ENCODE measurements at places on chromosomes 7 and 10. TPM values are rescaled to one million over a fixed set of nuclear protein-coding genes. Genes with fewer than 3 reads are reported as not detected.

Gene TYW1
- 20.1 TPM for total RNA-seq

Gene ARHGEF35
- total RNA-seq: 3.0 TPM

Gene RTKN2
- total RNA-seq: 2.9 TPM

Gene WBP1L
- 63.5 TPM for total RNA-seq

Gene PRKCQ
- not detected for total RNA-seq

Gene OR2A12
- total RNA-seq: not detected

Gene PRKAR2B
- total RNA-seq: 1.6 TPM

Gene ABCB4
- 3.9 TPM for total RNA-seq

Gene TMEM130
- total RNA-seq: 0.25 TPM

Gene CLDN3
- not detected for total RNA-seq

Gene AIFM2
- 8.9 TPM for total RNA-seq

Gene DPYSL4
- 2.6 TPM for total RNA-seq

Gene CALCR
- total RNA-seq: not detected

Gene C10orf105
- under 0.01 TPM for total RNA-seq

Gene JMJD1C
- 64.7 TPM for total RNA-seq

Gene ACTR3C
- not detected for total RNA-seq

Gene LRRD1
- total RNA-seq: 0.12 TPM

Gene CCDC172
- total RNA-seq: not detected

Gene CFAP70
- 1.6 TPM for total RNA-seq

Gene FLNC
- 110 TPM for total RNA-seq

Gene NKX1-2
- total RNA-seq: not detected

Gene GIMAP1
- total RNA-seq: 0.26 TPM

Gene FFAR4
- total RNA-seq: not detected

Gene SLC13A1
- not detected for total RNA-seq

Gene CFTR
- total RNA-seq: not detected

Gene PDE6C
- not detected for total RNA-seq

Gene SCIN
- total RNA-seq: under 0.01 TPM
